ENCODE measurements at places on chromosomes 16 and 17. TPM values are rescaled to one million over a fixed set of nuclear protein-coding genes. Genes with fewer than 3 reads are reported as not detected.

Gene TBC1D3I
- 0.73 TPM for polyA plus RNA-seq

Gene GJD3
- polyA plus RNA-seq = 0.53 TPM

Gene WNT9B
- 0.18 TPM for polyA plus RNA-seq

Gene PHOSPHO1
- polyA plus RNA-seq = 0.37 TPM

Gene DNAAF1
- polyA plus RNA-seq = 12.3 TPM
